ENCODE measurements at places on chromosomes 4 and X.
A peak's percentile ranks its signal among the peaks of the same experiment; 100 is the strongest.

- peak; percentile 46 for DNase-seq
Observed at GRCh38 chr4:16001484-16001858, 38.5 kb upstream of the FGFBP2 start.

- DNase-seq = no peak
Observed at GRCh38 chr4:41204400-41204978, 9.9 kb downstream of the APBB2 start.

- no peak for DNase-seq
Observed at GRCh38 chrX:116726806-116727205, 264.0 kb upstream of the CT83 start.

GRCh38 chrX:150767475-150768131 is 74.4 kb downstream of the MTMR1 start:
- DNase-seq = no peak

- no peak for DNase-seq
Observed at GRCh38 chrX:150643958-150644357, 49.2 kb upstream of the MTMR1 start.

GRCh38 chrX:143601809-143602208 is 34.1 kb downstream of the SLITRK4 start:
- DNase-seq = no peak

- peak; percentile 77 for DNase-seq
Observed at GRCh38 chr4:6916587-6917460, 7.2 kb downstream of the TBC1D14 start.

GRCh38 chr4:168269896-168270295 is 48.7 kb downstream of the DDX60 start:
- DNase-seq = no peak

DNA sequence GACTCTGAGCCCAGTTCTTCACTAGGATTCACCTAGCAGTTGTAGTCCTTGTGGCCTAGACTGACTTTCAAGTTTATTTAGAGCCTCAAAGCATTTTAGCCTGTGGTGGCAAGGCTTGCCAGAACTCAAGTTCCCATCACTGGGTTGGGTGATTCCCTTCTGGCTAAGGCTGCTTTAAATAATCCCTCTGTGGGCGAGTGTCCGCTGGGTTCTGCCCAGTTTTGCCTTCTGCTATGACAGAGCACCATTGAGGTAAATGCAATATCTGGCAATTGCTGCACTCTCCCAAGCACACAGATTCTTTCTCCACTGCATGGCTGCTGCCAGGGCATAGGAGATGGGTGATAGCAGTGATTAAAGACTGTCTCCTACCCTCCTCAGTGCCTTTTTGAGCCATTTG is 90.8 kb upstream of the RLIM start:
- no peak for DNase-seq

GRCh38 chrX:129249563-129249962 is 273.7 kb downstream of the SMARCA1 start:
- no peak for DNase-seq

GRCh38 chrX:9285342-9285771 is 179.5 kb upstream of the TBL1X start:
- DNase-seq = peak; percentile 58

- DNase-seq = no peak
Observed at GRCh38 chrX:111244235-111244750, 26.0 kb downstream of the CAPN6 start.

DNA sequence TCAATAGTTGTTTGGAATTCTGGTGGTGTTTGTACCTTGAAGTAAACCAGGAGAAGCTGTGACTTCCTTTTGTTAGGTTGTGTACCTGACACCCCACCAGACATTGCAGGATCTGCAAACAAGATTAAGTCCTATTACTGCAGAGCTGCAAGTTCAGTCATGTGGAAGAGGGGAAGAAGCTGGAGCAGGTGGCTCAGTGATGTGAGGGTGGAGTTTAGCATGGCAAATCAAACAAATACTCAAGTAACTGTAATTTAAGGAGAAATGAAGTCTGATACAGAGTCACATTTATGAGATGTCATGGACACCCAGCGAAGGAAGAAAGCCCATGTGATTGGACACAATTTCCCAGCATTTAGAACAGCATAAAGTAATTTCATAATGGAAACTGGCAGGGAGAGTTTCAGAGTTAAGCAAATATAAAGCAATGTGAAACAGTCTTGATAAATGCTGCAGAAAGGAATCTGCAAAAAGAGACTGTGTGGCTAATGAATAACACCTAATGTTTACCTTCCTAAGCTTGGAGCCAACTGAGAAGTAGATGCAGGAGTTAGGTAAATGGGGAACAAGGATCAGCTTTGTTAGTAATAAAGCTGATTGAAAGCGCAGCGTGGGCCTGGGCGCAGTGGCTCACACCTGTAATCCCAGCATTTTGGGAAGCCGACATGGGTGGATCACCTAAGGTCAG is 249.1 kb downstream of the GBA3 start:
- no peak for DNase-seq

DNA sequence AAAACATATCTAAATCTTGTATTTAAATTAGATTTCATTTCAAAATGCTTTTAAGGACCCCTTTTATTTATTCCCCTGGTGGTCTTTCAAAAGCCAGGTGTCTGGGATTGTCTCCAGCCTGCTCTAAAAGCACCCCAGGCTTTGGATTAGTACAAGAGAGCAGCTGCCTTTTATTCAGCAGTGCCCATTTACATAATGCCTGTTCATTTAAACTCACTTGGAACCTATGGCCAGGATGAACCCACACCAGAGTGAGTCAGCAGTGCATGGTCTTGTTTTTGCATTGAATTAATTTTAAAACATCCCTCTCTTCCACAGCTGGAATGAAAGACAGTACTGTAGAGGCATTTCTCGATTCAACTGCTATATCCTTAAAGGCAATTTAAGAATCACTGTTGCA is 64.1 kb upstream of the TENM3 start:
- no peak for DNase-seq

GRCh38 chr4:156824451-156825060 is 147.0 kb downstream of the PDGFC start:
- DNase-seq = no peak

DNA sequence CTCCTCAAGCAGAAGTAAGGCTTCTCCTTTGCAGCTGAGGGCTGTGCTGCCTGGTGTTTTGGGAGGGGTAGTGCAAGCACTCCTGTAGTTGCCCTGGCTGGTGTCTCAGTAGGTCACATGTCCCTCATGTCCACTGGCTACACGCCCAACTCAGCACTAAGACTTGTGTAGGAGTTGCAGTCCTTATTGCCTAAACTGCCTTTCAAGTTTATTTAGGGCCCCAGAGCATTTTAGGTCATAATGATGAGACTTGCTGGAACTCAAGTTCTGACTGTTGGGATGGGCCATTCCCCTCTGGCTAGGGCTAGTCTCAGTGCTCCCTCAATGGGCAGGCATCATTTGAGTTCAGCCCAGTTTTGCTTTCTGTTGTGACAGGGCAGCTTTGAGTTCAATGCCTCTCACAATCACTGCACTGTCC is 44.1 kb downstream of the PPM1K start:
- no peak for DNase-seq

Measured in CD4-positive, alpha-beta T cell treated with Interleukin-17A for 4 hours (primary cell).